ENCODE measurements at places on chromosomes 12 and 14.

DNA sequence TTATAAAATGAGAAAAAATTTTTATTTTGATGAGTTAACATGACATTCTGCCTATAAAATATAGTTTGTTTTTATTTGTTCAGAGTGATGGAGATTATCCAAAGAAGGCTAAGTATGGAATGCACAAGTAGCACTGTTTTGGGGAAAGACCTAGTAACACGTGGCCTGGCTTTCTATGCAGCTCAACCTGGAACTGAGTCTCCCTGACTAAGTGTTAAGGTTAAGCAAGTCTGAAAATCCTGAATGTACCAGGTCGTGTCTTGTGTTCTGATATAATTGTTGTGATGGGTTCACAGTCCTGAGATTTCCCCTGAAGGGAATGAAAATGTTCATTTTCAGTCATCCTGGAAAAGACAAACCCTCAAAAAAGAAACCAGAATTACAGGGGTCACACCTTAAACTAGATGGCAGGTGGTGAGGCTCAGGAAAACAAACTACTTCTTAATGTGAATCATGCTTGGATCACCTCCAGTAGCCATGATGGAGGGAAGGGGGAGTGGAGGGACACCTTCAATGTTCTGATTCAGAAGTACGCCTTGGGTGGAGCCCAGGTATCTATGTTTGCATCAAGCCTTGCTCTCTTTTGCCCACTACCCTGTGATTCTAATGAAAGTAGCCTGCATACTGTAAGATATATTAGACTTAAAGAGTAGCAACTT is 236.8 kb downstream of the ALX1 start:
- no peak for DNase-seq

DNA sequence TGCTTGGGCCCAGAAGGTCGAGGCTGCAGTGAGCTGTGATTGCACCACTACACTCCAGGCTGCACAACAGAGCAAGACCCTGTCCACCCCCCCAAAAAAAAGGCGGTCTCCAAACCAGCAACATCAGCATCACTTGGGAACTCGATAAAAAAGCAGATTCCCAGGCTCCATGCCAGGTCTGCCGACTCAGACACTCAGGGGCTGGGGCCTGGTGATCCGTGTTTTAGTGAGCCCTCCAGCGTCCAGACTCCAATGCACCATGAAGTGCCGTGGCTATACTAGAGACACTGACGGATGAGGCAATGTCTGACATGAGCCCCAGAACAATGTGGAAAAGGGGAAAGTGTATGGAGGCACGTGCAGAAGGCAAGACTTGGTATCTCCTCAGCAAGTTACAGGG is 28.8 kb downstream of the SCARB1 start:
- DNase-seq, result no peak

DNA sequence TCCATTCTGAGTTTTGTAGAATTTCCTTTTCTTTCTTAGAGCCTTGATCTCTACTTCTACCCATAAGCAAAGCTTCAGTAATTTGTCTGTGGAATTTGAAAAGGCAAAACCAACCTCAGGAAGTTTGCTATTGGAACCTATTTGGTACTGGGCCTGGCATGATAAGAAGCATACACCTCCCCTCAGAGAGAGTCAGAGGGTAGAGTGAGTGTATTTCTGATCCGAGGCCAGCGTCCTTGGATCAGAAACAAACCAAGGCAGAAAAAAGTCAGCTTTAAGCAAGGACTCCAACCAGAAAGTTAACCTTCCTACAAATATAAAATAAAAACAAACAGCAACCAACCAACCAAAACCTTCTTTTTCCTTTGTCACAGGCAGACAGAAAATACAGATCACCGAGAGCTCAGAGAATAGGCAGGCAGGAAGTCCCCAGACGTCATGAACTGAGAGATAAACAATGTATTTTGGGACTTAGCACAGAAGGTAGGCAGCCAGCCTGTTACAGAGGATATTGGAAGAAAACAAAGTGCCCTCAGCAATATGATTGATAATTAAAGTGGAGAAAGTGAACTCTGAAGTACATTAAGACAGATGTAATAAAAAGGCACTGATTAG is 141.5 kb downstream of the NEDD1 start:
- DNase-seq, result no peak

DNA sequence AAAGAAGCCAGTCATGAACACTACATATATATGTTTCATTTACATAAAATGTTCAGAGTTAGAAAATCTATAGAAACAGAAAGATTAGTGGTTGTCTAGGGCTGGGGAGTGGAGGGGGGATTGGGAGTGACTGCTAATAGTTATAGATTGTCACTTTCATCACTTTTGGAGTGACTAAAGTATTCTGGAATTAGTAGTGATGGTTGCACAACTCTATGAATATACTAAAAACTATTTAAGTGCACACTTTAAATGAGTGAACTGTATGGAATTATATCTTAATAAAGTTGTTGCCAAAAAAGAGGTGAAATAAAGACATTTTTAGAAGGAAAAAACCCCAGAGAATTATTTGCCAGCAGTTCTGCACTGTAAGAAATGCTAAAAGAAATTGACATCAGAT is 9.5 kb downstream of the CATSPERB start:
- no peak for DNase-seq

DNA sequence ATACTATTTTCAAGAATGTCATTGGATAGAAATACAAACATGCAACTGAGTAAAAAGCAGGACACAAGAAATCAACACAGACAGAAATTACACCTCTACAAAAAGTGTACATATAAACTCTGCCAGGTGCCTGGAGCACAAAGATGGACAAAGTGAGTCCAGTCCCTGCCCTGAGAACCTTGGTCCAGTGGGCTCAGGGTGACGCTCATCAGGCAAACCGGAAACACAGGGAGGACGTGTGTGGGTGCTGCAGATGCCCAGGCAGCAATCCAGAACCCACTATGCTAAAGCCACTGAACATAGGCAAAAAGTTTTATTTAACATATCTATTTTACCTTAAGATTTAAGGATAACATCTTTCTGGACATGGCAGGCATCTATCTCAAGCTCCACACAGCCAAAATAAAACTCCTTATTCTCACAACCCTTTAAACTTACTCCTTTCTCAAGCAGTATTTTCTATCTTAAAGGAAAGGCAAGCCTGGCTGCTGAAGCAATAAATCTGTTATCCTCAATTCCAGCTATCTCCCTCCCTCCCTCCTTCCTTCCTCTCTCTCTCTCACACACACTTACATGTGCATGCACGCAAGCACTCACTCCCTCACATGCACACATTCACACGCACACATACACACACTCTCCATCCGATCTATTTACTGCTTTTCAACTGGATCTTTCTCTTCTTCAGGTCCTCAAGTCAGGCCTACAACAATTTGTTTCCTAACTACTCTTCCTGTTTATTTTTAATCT is 10.2 kb downstream of the PPP1R13B start:
- DNase-seq, result no peak

GRCh38 chr12:94753036-94753679 is 102.8 kb upstream of the TMCC3 start:
- DNase-seq, result no peak

GRCh38 chr12:125467363-125467762 is 402.1 kb downstream of the AACS start:
- DNase-seq, result no peak

DNA sequence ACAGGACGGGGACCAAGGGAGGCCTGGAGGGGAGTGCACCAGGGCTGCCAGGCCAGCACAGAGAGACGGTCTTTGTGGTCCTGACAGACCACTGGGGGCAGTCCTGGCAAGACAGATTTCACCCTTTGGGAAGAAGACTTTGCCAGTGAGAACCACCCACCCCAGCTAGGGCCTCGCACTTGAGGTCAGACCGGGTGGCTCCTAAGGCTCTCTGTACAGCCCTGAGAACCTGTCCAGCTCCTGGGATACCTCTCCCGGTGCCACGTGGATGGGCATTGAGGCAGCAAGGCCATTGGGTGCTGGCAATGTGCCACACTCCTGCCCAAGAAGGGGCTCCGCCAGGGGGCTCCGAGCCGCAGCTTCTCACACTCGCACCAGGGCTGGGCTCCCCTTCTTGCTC is 42.4 kb downstream of the DEGS2 start:
- DNase-seq, result no peak

DNA sequence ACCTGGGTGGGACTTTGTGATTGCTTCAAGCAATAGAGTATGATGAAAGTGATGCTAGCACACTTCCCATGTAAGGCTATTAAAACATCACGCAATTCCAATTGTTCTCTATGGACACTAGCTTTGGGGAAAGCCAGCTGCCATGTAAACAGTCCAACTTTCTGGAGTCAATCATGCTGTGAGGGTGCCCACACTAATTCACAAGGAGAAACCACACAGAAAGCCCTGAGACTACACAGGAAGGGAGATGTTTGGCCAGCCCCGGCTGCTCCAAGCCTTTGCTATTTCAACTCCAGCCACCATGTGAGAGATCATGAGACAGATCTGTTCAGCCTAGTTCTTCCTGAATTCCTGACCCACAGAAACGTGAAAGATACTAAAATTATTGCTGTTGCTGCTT is 96.3 kb downstream of the ST8SIA1 start:
- DNase-seq, result no peak

GRCh38 chr12:92493816-92494215 is 209.0 kb upstream of the PLEKHG7 start:
- DNase-seq, result no peak

DNA sequence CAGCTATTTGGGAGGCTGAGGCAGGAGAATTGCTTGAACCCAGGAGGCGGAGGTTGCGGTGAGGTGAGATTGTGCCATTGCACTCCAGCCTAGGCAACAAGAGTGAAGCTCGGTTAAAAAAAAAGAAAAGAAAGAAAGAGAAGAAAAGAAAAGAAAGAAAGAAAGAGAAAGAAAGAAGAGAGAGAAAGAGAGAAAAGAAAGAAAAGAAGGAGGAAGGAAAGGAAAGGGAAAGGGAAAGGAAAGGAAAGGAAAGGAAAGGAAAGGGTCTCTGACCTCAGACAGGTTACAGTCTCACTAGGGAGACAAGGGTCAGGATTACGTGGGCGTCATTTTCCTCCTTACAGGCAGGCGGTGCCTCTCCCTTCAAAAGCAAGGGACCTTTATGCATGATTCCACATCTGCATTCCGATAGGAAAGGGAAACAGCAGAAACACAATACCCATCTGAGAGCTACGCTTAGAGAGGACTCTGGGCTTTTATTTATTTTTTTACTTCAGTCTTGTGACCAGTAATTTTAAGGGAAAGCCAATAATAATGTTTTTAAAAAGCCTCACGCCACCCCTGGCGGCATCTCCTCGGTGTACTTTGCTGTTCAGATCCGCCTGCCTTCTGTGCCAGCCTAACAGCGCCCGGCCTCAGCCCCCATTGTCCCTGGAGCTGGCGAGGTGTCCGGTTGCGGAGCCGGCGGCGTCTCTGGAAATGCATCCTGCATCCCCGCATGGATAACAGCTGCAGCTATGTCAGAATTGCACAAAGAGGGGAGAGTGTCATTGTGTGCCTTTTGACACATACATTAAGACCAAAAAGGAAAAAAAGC is 945 bp upstream of the HIP1R start:
- DNase-seq, result peak; percentile 49

GRCh38 chr14:92563765-92564285 is 50.2 kb downstream of the RIN3 start:
- DNase-seq, result no peak

DNA sequence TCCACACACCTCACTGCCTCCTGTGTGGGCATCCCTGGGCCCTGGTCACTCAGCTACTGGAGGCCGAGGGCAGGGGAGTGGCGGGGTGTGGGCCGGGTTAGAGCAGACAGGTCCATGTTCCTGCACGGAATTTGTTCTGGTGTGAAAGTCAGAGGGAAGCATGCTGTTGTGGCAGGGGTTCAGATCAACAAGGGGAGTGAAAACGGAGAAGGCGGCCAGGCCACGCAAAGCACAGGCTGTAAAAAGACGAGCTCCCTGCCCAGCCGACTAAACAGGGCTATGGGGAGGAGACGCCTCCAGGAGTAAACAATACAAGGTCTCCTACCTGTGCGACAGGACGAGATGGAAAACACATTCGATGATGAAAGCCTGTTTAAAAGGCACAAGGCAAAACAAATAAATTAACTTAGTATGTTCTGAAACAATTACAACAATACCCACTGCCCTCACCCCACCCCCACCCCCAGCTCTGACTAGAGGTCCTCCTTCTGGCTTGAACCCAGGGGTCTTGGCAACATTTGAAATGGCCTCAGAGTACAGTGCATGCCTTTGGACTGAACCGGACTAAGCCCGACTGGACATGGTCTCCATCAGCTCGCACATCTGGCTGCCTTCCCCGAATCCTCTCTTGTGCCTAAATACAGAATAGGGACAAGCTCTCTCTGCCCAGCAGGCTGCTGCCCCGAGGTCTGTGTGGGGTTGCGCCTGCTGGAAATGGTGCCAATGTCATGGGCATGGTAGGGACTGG is 274.9 kb upstream of the DIO3 start:
- no peak for DNase-seq

DNA sequence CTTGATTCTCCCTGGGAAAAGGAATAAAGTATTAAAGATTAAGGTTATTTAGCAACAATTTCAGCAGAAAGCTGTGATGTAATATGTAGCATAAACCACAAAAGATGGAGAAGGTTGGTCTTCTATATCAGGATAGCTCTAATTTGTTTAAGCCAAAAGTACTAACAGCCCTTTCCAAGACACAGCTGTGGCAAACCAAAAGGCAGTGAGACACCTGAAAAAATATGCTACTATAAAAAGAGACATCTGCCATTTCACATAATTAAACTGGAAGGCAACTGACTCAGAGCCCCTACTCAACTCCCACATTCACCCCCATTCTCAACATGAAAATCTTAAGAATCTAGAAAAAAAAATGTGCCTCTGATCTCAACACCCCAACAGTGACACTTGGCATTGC is 390.2 kb upstream of the PRICKLE1 start:
- no peak for DNase-seq

DNA sequence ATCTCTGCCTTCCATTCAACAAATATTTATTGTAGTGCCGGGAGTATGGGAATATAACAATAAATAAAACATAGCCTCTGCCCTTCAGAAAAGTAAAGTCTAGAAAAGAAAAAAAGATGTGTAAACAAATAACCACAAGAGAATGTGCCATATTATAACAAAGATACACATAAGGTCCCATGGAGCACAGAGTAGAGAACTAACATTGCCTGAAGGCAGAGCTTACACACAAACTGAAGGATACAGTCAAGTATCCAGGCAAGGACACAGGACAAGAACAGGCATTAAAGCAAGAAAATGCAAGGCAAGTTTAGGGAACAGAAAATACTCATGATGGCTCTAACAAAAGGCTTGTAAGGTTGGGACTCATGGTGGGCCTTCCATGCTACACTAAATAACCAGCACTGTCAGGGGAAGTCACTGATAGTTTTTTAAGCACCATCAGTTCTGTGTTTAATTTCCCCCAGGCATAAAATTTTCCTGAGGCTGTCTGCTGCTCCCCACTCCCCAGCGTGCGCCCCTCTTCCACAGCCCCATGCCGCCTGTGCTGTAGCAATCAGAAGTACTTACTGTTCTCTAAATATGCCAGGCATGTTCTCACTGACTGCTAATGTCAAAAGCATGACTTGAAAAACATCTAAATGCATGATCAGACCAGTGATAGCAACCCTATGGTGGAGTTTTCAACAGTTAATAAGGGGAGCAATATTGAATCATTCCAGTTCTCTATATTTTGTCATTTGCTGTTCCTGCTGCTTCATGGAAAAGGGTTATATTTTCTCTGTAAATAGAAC is 77.8 kb downstream of the ANKS1B start:
- DNase-seq, result peak; percentile 12

GRCh38 chr12:108752387-108752786 is 21.1 kb upstream of the CORO1C start:
- DNase-seq, result no peak
